ENCODE measurements at places on chromosomes 6 and 20.

DNA sequence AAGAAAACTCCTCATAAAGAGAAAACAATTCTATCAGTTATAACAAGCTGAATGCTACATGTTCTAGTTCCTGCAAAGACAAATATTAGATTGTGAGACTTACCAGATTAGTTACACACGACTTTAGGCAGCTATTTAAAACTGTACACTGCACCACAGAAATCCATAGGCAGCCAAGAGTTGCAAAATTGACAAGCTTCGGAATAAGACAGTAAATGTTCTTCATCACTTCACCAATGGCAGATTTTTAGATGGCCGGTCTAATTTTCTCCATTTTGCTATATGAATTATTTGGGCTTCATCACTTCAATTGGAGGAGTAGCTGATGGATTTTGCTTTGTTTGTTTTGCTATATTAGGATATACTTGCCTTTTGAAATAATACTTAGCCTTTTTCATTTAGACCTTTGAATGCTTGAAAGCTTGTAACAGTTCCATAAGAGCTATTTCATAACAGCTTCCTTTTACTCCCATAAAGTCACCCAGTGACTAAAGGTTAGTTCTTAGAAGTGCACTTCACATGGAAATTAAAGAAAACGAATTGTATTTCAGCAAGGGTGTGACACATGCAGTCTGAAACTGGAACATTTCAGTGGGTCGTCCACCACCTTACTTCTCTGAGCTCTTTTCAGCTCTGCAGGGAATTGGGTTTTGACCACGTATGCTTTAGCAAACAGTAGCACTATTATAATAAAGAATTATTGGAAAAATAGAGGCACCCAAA is at the start of gene ROS1:
Gene ROS1, minus strand, starts transcription at position 512 of the 723 bp plus-strand sequence. Its CDS starts 286 bp downstream, at position 226.
- no peak for DNase-seq

GRCh38 chr6:3549314-3549940 is 92.6 kb upstream of the SLC22A23 start:
- no peak for DNase-seq

- DNase-seq, result peak; percentile 88
Observed at GRCh38 chr20:17641520-17641964, 40.5 kb downstream of the RRBP1 start.

- DNase-seq, result no peak
Observed at GRCh38 chr6:143689852-143690251, 12.1 kb downstream of the PHACTR2 start.

GRCh38 chr6:146883640-146884531 is 285.1 kb downstream of the ADGB start:
- DNase-seq, result no peak

GRCh38 chr20:18133962-18134361 is 3.7 kb upstream of the KAT14 start:
- DNase-seq, result no peak

DNA sequence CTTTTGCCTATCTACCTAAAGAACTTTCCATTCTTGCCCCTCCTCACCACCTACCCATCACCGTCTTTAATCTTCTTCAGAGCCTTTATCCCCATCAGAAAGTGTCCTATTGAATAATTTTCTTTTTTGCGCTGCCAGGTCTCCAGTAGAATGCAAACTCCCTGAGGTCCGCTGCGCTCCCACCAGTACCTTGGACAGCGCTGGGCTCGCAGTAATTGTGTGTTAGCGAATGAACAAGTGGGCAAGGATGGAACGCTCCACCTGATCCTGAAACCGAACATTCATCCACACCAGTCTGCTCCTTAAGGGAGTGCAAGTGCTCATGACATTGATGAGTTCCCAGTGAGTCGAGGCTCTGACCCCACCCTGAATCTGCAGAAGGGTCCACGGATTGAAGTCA is 391.2 kb downstream of the CDH26 start:
- DNase-seq, result no peak
